ENCODE measurements at places on chromosomes 3 and 15. TPM values are rescaled to one million over a fixed set of nuclear protein-coding genes. Genes with fewer than 3 reads are reported as not detected.

The DNAH12 gene
- 0.02 TPM for polyA plus RNA-seq

The COLQ gene
- 0.11 TPM for polyA plus RNA-seq

The CSPG4 gene
- polyA plus RNA-seq = 5.9 TPM

The STARD9 gene
- polyA plus RNA-seq = 1.3 TPM

The IL5RA gene
- polyA plus RNA-seq = not detected

The CPN2 gene
- not detected for polyA plus RNA-seq

The CIP2A gene
- polyA plus RNA-seq = 12.3 TPM

The MKRN3 gene
- not detected for polyA plus RNA-seq

The DLEC1 gene
- not detected for polyA plus RNA-seq

The SAMMSON gene
- not detected for polyA plus RNA-seq

The CKMT1A gene
- polyA plus RNA-seq = 94.3 TPM

The TIMP4 gene
- not detected for polyA plus RNA-seq

The GP5 gene
- polyA plus RNA-seq = not detected

The SEMA5B gene
- 0.11 TPM for polyA plus RNA-seq

The SLC28A2 gene
- not detected for polyA plus RNA-seq

The CDHR4 gene
- polyA plus RNA-seq = not detected

All from mammary epithelial cell (primary cell).